ENCODE measurements at places on chromosomes 7 and 10.
A peak's percentile ranks its signal among the peaks of the same experiment; 100 is the strongest.

GRCh38 chr10:16280595-16280994 is 156.2 kb upstream of the PTER start:
- no peak for DNase-seq

- no peak for DNase-seq
These were observed 230.1 kb upstream of the PRPS1L1 start for GRCh38 chr7:18257711-18258110.

DNA sequence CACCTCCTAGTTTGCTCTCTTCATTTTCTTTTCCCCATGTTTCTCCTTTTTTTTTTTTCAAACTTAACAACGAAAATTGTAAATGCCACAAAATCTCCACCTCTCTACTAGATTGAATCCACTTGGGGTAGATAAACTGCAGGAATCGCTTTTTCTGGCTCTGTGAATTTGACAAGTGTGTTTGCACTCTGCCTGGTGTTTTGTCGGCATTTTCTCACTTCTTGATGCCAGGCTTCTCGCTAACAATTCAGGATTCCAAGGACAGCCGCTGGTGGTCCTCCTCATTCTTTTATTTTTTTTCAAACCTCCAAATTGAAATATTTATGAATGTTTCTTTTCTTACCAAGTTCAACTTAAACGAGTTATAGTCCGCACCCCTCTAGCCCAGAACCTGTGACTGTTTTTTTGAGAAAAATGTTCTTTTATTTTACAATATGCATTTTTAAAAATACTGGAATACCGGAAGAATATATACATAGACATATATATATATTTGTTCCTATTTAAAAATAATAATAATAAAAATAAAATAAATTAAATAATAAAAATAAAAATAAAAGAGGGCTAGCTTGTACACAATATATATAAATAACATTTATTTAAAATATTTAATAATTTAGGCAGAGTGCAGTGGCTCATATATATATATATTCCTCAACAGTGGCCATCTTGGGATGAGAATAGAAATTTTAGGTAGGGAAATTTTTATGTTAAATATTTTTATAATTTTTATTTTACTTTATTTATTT is 538.8 kb downstream of the TYW1 start:
- DNase-seq, result no peak

- DNase-seq, result no peak
These were observed 64.4 kb downstream of the ENO4 start for GRCh38 chr10:116913695-116914094.

- no peak for DNase-seq
These were observed 68.4 kb upstream of the SRRM3 start for GRCh38 chr7:76133164-76133775.

DNA sequence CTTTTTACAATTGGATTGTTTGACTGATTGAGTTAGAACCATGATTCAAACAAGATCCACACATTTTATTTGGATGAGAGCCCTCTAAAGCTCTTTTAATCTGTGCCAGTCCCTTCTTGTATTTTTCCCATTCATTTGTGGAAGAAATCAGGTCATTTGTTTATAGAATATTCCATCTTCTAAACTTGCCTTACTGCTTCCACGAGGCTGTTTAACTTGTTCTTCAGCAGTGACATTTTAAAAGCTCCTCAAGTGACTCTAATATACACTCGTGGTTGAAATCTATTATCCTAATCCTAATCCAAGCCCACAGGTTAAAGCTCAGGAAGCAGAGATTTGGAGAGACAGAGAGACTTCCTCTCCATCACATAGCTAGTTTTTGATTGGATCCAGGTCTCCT is 155.4 kb upstream of the SVIL start:
- no peak for DNase-seq

GRCh38 chr7:86643561-86644281 is at the start of gene GRM3:
GRM3 (plus strand) TSS chr7:86643909; CDS start chr7:86765146, 121,237 bp downstream.
- no peak for DNase-seq

DNA sequence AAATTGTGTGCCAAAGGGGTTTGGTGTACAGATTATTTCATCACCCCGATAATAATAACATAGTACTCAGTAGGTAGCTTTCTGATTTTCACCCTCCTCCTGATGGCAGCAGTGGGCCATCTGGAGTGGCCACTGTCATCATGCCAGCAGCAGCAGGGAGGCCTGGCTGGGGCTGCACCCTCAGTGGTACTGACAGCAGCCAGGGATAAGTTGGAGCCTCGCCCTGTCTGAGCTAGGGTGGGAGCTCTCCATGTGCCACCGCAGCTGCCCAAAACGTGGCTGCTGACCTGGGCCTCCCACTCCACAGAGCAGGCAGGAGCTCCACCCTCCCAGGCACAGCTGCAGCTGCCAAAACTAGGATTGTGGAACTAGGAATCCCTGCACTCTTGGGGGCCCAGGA is 700.8 kb upstream of the KCND2 start:
- DNase-seq, result no peak

DNA sequence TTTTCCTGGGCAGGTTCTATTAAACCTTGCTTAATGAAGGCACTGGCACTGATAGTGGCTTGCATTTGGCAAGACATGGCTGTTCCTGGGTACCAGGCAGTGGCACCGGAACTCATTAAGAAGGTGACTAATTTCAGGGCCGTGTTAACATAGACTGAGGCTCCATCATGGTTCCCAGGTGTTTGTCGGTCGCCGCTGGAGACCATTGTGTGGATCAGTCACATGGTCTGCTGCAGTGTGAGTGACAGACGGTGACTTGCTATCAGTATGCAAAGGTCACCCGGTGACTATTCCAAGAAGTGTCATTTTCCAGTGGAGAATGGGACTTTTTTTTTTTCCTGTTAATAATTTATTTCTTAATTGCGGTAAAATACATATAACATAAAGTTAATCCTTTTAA is 106.3 kb downstream of the INSYN2A start:
- DNase-seq, result no peak

DNA sequence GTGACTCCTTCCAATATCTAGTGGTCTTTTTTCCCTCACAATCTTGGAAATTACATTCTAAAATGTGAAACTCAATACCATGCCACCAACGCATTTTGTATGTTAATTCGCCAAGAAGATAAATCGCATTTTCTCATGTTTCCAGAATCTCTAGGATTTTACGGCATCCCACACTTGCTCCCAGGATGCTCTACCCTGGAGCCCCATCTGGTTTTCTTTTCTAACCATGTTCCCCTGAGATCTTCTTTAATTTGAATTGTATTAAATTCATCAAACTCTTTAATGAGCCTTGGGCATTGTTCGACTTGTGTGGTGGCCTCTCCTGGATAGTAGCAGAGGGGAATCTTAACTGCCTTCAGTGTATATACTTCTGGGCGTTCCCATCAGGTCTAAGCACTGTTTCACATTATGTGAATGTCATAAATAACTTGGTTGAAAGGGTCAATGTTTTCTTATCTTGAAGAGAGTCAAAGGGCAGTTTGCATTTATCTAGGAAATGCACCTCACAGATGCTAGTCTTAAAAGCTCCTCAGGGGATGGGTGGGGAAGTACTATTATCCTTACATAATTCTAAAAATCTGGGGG is 169.1 kb upstream of the MEOX2 start:
- no peak for DNase-seq

GRCh38 chr10:34280599-34281374 is 534.3 kb downstream of the PARD3 start:
- DNase-seq, result no peak

DNA sequence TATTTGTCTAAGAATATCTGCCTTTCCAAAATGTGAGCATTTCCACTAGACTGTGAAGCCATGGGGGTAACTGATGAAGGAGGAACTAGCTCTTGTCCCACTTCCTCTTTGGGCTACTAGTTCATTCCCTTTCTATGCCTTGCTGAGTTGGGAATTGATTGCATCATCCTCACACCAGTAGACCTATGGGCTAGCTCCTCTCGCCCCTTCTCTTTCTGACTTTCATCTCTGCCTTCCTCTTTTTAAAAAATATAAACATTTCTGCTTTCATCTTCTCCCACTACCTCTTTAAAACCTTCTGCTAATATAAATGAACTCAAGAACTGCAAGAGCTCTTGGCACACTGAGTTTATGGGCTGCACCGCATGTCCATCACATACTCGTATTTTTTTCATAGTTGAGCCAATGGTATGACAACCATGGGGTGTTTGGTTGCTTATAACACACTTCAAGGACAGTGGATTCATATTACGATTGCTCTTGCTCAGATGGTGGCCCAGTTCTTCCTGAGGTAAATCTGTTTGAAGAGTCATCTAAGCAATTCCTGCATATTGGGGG is 182.0 kb downstream of the REEP3 start:
- no peak for DNase-seq

DNA sequence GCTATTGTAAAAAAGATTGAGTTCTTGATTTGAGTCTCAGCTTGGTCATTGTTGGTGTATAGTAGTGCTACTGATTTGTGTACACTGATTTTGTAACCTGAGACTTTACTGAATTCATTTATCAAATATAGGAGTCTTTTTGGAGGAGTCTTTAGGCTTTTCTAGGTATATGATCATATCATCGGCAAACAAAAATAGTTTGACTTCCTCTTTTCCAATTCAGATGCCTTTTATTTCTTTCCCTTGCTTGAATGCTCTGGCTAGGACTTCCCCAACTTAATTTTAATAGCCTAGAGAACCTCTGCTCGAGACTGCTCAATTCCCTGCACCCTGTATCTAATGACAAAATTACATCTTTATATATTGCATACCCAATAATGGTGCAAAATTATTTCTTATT is 154.4 kb downstream of the CCDC7 start:
- no peak for DNase-seq

GRCh38 chr10:132828681-132829080 is 42.7 kb upstream of the NKX6-2 start:
- DNase-seq, result no peak

GRCh38 chr10:78070726-78071125 is 37.1 kb downstream of the RPS24 start:
- no peak for DNase-seq

GRCh38 chr7:18116661-18117060 is 89.0 kb upstream of the PRPS1L1 start:
- DNase-seq, result no peak

DNA sequence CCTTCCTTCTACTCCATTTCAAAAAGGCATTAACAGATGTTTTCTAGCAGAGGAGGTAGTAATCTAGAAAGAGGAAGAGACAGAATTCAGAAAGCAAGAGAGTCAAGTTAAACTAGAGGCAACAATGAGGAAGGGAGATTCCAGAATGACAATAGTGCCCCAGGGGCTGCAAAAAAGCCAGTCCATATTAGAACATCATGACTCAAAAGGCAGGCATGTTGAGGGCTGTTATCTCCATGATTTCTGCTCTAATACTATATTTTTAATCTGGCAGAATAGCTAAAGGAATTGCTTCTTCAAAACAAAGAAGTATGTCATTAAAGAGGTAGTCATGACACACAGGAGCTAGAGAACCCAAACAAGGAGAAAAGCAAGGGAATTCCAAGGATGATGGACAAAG is 599.6 kb downstream of the INHBA start:
- DNase-seq, result no peak

DNA sequence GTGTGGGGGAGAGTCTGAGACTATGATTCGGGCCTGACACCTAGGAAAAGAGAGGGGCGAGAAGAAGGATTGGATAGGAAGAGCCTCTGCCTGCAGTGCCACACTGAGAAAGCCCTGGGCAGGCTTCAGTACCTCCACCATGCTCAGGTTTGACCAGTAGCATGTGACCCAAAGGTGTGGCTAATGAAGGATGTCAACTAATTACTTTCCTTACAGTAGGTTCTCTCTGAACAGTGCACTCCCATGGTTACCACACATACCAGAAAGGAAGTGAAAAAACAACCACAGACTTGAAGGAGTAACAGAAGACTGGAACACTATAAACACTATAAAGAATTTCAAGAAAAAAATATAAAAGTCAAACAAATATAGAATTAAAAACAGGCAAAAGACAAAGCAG is 46.2 kb downstream of the SEM1 start:
- no peak for DNase-seq

GRCh38 chr7:5396999-5397663 is 26.5 kb downstream of the TNRC18 start:
- DNase-seq, result peak; percentile 39

DNA sequence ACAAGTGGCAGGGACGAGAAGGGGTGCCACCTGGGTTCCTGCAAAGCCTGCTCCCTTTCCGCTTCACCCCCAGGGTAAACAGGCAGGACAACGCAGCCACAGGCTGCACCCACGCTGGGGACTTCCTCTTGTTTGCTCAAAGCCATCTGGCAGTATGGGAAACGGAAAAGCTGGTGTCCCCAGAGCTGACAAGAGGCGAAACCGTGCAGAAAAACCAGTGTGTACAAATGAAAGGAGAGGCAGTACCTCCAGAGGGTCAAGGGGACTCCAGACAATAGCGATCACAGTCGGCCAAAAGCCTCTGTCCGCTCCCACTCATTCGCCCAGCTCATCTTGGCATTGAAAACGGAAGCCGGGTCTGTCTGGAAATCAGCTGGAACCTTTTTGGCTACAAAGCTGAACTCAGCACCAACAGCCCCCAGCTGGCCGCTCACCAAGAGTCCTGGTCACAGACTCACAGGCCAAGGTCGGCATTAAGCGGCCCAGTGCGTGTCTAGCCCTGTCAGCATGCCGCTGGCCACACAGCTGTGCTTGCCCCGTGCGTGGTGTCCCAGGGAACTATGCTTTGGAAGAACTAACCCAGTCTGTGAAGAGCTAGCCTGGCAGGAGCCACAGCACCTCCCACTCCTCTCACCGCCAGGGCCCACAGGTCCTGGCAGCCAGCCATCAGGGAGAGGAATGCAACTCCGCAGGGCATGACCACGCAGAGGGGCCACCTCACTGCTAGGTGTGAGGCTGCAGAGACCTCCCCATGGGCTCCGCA is 10.4 kb downstream of the TNS3 start:
- DNase-seq, result no peak

- DNase-seq, result no peak
These were observed 400.5 kb upstream of the GRM3 start for GRCh38 chr7:86243171-86243570.

- peak; percentile 81 for DNase-seq
These were observed 6.5 kb downstream of the ARPC1B start for GRCh38 chr7:99380823-99381663.

DNA sequence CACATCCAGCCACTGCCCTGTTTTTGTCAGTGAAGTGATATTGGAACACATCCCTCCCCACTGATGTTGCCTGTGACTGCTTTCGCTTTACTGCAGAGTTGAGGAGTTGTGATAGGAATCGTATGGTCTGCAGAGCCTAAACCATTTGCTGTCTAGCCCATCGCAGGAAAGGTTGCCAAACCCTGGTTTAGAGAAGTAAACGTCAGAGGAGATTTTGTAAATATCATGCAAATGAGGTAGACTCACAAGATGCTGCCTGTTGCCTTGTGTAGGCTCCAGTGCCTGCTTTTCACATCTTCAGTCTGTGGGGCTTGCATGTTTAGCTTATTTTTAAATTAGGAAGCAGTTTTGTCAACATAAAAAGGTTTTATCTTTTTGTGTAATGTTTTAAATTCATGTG is 107.1 kb downstream of the TRRAP start:
- no peak for DNase-seq

DNA sequence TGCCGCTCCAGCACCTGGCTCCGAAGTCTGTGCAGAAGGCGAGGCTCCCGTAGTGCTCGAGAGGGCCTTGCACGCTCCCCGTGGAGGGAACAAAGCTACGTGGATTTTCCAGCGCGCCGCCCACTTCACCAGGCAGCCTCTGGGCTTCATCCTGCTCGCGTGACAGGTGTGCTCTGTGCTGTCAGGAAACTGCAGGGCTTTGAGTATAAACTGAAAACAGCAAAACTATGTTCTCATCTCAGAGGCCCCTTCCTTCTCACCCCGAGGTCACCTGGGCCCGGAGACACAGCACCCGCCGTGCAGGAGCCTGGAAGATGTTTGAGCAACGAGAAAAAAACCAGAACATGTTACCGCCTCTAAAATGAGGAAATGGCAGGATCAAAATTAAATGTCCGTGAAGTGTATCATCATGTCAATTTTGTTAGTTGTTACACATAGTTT is 17.6 kb upstream of the GPR146 start:
- no peak for DNase-seq

- no peak for DNase-seq
These were observed 962 bp downstream of the ZKSCAN1 start for GRCh38 chr7:100016215-100016901.
